ENCODE measurements at places on chromosomes 5 and 9. TPM values are rescaled to one million over a fixed set of nuclear protein-coding genes. Genes with fewer than 3 reads are reported as not detected.

AQP7 gene
- total RNA-seq, result 6.4 TPM

SPATA31C1 gene
- total RNA-seq, result not detected

DNA sequence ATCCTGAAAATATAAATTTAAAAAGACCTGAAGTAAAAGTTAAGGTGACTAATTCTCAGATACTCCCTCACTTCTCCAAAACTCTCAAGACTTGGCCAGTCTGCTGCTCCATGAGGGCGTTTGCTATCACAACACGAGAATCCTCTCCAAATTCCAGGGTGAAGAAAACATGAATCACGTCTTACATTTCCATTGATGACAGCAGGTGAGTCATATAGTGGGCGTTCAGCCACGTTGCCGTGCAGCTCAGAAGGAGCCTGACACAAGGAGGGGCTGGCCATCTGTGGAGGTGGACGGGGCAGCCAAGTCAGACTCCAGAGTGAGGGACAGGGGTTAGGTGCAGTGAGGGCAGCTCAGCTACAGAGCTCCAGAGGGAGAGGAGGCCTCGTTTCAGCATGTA is 555.1 kb upstream of the ADAMTS16 start:
- no peak for DNase-seq

- no peak for DNase-seq
Measured at GRCh38 chr5:167732499-167732898, 558.9 kb upstream of the WWC1 start.

GRCh38 chr5:93164690-93165089 is 416.3 kb downstream of the NR2F1-AS1 start:
- DNase-seq, result no peak

DNA sequence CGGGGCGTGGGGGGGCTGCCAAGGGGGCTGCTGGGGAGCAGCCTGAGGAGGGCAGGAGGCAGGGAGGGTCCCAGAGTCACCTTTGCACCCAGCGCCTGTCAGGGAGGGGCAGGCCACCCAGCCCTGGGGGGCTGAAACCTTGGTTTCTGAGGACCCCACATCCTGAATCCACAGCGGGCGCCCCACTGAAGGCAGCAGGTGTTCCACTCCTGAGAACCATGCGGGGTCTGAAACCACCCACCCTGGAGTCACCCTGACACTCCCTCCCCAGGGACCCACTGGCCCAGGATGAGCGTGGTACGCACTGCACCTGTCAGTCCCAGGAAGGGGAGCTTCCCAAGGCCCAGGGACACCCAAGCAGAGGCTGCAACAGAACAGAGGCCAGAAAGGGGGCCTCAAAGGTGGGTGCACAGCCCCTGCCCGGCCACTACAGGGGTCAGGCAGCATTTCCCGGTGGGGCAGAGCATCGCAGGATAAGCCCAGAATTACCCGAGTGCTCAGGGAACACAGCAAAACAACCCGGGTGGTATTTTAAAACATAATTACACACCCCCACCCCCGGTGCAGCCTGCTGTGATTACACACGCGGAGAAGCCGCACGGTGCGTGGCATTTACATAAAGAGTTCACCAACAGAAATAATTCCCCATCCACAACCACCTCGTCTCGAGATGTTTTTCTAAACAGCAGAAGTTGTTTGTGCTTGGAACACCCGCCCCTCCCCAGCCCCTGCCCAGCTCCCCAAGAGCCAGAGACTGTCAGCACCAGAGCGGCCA is 57.3 kb upstream of the UBAC1 start:
- no peak for DNase-seq

- DNase-seq, result no peak
Measured at GRCh38 chr9:976943-977837, 735 bp downstream of the DMRT3 start.

GRCh38 chr9:22343218-22343611 is 103.4 kb upstream of the DMRTA1 start:
- DNase-seq, result no peak
